ENCODE measurements at places on chromosomes 2 and 18.

- DNase-seq, result no peak
Measured at GRCh38 chr2:215613280-215613679, 177.4 kb upstream of the FN1 start.

DNA sequence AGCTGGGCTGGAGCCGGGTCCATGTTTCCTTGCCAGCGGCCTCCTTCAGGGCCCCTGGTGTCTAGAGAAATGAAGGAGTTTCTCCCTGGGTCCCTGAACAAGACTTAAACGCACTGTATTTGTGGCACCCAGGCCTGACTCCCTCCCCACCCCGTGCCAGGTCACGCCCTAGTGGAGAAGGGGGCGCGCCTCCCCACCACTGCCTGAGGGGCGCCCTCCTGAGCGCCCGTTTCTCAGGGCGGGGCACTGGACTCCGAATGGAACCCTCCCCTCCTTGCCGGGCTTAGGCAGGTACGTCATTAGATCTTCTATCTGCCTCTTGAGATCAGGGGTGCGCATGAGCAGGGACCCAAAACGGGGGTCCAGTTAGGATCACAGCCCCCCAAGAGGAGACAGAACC lies 16.3 kb downstream of the ODC1 start:
- no peak for DNase-seq

GRCh38 chr18:54069729-54070128 lies 154.7 kb downstream of the MBD2 start:
- no peak for DNase-seq

DNA sequence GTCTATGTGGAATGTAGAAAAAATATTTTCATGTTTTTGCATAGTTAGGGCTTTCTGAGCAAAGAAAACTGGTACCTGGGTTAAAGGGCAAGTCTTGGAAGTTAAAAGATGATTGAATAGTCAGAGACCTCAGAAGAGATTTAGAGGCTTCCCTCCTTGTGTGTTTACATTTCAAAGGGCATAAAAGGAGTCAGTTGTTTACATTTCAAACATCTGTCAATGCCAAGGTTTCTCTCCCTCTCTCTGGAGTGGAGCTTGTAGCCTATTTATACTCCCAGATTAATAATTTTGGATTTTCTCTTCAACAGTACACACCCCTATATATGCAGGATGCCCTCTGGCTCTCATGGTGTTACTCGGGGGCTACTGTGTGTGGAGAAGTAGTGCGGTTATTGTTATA lies 8.6 kb downstream of the M1AP start:
- DNase-seq, result no peak

- DNase-seq, result no peak
Measured at GRCh38 chr2:85844486-85844885, 44.3 kb downstream of the ST3GAL5 start.

DNA sequence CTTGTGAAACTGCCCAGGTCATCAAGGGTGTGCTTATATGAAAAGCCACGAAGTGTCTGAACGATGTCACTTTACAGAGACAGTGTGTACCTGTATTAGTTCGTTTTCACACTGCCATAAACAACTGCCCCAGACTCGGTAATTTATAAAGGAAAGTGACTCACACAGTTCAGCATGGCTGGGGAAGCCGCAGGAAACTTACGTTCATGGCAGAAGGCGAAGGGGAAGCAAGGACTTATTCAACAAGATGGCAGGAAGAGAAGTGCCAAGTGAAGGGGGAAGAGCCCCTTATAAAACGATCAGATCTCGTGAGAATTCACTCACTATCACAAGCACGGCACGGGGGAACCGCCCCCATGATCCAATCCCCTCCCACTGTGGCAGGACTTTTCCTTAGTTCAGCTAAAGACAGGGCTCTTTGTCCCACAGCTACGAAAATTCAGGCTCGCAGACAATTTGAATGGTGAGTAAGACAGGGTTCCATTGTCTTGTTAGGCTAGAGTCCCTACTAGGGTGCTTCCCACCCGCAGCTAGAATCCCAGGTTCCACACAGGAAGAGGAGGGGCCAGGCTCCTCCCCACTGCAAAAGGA lies 20.1 kb downstream of the TMEM177 start:
- DNase-seq, result no peak

DNA sequence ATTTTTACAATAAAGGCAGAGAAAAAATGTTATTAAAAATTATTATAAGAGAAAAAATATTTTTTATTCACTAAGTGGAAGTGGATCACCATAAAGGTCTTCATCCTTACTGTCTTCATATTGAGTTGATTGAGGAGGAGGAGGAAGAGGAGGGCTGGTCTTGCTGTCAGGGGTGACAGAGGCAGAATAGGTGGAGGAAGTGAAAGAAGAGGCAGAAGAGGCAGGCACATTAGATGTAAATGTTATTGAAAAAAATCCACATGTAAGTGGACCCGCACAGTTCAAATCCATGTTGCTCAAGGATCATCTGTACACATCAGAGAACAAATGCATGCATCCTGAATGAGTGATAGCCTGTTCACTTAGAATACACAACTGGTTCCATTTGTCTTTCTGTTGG lies 6.4 kb upstream of the SPATS2L start:
- DNase-seq, result no peak

DNA sequence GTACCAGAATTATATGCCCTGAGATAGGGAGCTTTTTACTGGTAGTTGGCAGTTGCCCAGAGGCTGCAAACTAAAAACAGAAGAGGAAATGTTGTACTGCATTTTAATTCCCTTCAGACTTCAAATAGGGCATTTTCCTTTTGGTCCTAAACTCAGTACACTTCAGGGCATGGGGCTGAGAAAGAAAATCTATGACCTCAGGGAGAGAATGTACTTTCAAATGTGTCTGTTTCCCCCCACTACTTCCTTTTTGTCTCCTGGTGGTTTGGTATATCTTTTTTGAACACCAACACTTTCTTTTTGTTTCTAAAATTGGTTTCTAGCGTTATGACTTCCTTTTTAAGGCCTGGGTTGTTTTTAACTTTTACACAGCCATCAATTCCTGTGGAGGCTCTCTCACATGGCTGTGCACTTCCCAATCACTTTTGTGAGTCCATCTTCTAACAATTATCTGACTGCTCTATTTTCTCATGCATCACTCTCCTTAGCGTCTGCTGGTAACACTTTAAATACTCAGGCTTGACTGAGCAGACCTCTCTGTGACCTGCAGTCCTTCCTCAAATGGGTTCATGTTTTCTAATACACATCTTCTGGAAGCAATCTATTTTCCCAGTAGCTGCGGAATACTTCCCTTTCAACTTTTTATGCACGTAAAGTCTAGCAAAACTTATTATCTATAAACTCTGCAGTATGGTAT lies 596.0 kb downstream of the LRP1B start:
- no peak for DNase-seq

DNA sequence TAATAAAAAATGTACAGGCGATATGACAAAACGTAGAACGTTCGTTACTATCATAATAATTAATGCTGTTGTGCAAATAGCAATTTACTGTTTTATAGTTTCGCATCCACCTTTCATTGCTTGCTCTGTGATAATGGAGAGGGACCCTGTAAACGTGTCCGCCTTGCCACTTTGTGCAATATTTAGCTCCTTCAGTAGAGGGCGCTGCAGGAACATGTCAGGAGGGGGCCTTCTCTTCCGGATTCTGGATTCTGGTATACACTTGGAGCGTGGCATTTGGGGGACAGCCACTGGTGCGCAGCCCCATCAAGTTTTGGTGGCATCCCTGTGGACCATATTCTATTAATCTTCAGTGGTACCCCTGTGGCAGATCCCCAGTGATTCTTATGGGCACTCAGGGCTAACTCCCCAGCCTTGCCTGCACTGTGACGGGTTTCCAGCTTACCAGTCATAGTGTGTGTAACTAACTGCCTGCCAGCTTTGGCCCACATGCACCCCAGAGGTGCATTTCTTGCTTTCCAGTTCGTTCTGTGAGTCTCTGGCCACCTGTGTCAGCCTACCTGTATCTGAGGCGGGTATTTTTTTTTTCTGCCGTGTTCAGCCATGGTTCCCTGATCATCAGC lies 140.3 kb downstream of the CYRIA start:
- DNase-seq, result no peak

- DNase-seq, result no peak
Measured at GRCh38 chr2:150811259-150811855, 323.9 kb upstream of the RND3 start.

GRCh38 chr18:293536-293935 lies 25.7 kb upstream of the THOC1 start:
- no peak for DNase-seq

- no peak for DNase-seq
Measured at GRCh38 chr2:18856765-18857164, 267.4 kb upstream of the NT5C1B start.

- DNase-seq, result no peak
Measured at GRCh38 chr2:240463866-240464481, 28.5 kb downstream of the GPC1 start.

GRCh38 chr2:7007846-7008741 lies 90.9 kb downstream of the RNF144A start:
- no peak for DNase-seq

DNA sequence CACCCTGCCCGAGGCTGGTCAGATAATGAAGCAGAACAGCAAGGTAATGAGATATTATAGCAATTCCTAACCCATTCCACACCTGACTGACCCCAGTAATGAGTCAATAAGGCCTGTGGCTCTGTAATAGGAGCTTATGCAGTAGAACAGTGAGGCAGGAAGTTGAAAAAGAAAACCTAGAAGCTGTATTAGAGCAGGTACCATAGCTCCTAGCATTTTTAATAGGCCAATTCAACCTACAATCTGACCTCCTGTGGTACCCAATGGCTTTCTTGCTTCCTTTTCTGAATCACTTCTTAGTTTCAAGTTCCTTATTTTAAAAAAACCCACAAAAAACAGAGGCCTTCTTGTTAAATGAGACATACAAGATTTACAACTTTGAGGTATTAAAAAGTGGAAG lies 43.6 kb upstream of the MAP2 start:
- no peak for DNase-seq

- DNase-seq, result no peak
Measured at GRCh38 chr2:64467096-64467843, 13.3 kb downstream of the LGALSL start.

GRCh38 chr2:232521959-232522622 lies 1.9 kb downstream of the PRSS56 start:
- peak; percentile 52 for DNase-seq

- DNase-seq, result no peak
Measured at GRCh38 chr18:50820901-50821520, 1.2 kb upstream of the MRO start.

- DNase-seq, result peak; percentile 86
Measured at GRCh38 chr2:216498379-216499352, at the start of gene RPL37A. Gene RPL37A, plus strand, starts transcription at chr2:216498844. Its CDS starts 31 bp downstream, at chr2:216498875.

GRCh38 chr2:9980520-9980919 lies 29.0 kb downstream of the GRHL1 start:
- no peak for DNase-seq

DNA sequence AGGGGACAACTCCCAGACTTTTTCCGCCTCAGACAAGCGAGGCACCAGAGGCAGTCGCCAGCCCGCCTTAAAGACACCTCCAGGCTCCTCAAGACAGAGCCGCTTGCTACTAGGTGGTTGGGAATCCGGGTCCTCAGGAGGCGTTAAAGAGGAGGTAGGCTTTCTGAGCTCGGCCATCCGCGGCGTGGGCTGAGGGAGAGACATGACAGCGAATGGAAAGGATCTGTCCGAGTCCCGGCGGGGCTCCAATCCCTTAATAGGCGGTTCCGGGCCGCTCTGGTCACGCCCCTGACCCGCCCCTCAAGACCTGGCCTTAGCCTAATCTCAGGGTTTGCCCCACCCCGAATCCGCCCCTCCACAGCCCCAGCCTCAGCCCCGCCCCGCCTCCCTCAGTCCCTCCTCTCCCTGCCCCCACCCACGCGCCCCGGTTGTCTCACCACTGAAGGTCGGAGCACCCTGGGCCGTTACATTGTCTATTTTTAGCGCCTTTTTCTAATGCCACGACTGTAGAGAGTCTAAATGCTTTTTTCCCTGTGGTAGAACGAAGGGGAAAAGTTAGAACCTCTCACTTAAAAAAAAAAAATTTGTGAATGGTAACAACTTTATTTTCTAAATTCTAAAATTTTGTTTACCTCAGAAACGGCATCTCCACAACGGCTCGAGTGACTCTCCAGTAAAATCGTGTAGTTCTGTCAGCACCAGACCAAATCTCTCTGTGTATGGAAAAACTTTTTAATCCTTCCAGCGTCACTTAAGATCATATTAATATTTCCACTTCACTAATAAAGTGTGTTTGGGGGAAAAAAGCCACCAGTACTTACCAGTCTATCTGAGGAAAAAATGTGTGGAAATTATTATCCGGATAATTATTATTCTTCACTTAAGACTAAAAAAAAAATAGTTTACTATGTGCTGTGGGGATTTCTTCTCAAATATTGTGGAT lies at the start of gene RAD51AP2:
Gene RAD51AP2 (minus strand): TSS at position 229 of the 943 bp plus-strand sequence. CDS start 25 bp downstream, at position 204.
- no peak for DNase-seq

DNA sequence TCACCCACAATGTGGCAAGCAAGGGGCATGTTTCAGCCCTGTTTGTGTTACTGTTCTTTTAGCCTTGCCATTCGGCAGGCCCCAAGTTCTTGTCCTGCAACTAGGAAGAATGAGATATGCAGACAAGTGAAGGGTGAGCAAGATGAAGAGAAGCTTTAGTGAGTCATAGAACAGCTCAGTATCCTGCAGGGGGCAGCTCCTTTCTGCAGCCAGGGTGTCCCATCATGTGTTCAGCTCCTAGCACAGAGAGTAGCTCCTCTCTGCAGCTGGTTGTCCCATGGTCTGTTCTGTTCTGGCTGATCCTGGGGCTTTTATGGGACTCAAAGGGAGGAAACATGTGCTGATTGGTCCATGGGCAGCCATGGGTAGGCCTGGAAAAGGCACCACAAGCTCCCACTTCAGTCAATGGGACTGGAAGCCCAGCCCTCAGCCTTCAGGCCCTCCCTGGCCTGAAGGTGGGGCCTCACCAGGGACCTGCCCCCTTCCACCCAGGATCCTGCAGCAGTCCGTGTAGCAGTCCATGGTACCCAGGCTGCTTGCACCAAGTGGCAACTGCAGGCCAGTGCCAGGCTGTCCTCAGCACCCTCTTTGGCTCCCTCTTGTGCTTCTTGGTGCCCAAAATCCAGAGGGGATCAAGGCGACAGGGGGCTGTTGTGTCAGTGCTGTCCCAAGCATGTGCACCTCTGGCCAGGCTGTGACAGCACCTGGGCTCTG lies 326.4 kb downstream of the NR4A2 start:
- no peak for DNase-seq

DNA sequence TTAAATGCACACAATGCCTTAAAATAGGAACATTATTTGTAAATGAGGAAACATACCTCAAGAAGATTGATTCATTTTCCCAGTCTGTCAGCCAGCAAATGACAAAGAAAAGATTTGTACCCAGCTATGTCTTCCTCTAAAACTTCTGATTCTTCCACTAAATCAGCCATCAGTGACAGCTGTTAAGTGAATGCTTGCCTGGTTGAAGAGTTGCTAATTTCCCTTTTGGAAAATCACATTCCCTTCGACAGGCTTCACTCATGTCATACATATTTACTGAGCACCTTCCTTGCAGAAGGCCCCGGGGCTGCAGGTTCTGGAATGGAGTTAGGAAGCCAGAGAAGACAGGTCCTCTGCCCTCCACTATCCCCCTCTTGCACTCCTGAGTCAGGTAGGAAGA lies 112.0 kb upstream of the SLC66A3 start:
- DNase-seq, result no peak

DNA sequence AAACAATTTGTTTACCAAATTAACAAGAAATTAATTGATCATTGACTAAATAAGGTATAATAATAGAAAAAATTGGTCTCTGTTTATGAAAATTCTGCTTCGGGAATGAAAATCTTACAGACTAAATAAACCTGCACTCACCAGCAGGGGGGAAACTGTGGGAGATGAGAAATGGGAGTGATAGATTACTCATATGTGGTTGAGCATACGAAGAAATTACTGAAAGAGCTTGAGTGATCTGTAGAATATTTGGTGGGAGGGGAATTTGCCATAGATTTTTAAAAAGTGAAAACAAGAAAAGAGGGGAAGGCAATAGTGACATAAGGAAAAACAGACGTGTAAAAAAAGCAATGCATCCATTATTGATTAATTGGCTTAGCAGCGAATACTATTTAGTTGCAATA lies 2.2 kb downstream of the HMSD start:
- DNase-seq, result no peak

All from stimulated activated CD8-positive, alpha-beta memory T cell treated with anti-CD3 and anti-CD28 coated beads, Interleukin-7, amount 100 ng/mL, for 4 hours (primary cell).